ENCODE measurements at places on chromosomes 4 and X.

DNA sequence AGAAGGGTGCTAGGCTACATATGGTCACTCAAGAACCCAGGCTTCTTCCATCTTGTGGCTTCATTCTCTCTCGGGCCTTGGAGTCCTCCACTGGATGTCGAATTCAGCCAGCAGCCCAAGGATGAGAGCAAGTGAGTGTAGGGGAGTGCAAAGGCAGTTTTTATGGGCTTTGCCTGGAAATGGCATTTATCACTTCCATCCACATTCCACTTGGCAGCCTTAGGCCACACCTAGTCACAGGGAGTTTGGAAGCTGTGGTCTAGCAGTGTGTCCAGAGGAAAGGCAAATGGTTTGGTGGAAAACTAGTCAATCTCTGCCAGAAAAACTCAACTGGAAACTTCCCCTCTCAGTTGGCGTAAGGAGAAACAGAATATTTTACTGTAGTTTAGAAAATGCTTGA is 59.0 kb downstream of the NHS start:
- DNase-seq = no peak

- DNase-seq = no peak
Observed at GRCh38 chr4:83138946-83139345, 24.4 kb upstream of the PLAC8 start.

DNA sequence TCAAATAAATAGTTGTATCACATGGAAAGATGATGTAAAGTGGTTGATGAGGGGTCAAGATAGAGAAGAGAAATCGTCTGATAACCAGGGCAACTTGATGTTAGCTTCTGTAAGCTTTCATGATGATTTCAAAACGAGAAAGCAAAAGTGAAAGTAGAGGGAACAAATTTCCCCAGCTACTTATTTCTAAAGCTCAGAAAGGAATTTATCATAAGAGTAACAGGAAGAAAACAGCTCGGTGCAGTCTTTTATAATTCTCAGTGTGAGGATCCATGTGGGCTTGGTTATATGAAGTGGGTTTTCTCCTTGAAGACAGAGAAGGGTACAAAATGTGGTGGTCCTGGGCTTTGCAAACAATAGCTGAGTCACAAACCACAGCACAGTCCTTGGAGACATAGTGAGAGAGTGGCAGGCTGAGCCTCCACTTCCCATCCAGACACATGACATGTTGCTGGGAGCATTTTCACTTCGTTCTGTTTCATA is 32.1 kb upstream of the GLRA2 start:
- no peak for DNase-seq

GRCh38 chr4:166435449-166435848 is 562.4 kb downstream of the TLL1 start:
- DNase-seq = no peak

- no peak for DNase-seq
Observed at GRCh38 chr4:80989921-80990544, 40.5 kb upstream of the BMP3 start.

DNA sequence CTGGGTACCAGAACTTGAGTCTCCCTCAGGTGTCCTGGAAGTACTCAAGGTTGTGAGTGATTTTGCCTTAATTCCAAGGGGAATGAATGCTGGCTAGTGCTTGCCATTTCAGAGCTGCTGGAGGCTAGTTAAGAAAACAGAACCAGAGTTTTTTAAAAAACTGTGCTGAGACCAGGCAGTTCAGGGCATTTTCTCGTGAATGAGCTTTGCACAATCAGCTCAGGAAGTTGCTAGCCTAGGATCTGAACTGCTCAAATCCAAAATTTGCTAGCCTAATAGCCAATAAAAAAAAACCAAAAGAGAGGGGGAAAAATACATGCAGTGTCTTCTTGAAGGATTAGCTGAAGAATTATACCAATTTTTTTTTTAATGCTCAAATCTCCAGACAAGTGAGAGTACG is 292.7 kb downstream of the FBXW7 start:
- DNase-seq = no peak

GRCh38 chr4:183330841-183331240 is 8.6 kb upstream of the CLDN24 start:
- DNase-seq = no peak

DNA sequence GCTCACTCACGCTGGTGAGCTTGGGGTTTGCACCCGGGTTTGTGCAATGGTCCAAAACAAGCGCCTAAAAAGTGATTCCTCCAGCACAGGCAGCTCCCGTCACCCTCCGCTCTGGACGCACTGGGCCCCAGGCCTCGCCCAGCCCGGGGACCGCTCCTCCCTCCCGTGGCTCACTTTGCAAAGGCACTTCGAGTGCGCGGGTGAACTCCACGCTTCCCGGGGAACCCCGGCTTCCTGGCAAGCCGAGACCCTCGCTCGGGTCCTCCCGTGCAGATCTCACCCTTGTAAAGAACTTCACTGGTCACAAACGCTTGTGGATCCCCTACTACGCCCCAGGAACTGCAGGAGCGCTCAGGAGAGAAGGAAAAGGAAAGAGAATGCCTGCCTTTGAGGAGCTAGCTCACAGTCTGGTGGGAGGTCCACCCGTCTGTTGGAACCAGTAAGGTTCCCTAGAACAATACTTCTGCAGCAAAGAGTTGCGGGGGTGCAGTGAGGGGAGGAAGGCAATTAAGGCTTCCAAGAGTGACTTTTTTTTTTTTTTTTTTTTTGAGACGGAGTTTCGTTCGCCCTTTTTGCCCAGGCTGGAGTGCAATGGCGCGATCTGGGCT is at the start of gene CTPS2:
Gene CTPS2, minus strand, starts transcription at position 122 of the 608 bp plus-strand sequence. CDS start 9,767 bp downstream, outside the sequence.
- no peak for DNase-seq

DNA sequence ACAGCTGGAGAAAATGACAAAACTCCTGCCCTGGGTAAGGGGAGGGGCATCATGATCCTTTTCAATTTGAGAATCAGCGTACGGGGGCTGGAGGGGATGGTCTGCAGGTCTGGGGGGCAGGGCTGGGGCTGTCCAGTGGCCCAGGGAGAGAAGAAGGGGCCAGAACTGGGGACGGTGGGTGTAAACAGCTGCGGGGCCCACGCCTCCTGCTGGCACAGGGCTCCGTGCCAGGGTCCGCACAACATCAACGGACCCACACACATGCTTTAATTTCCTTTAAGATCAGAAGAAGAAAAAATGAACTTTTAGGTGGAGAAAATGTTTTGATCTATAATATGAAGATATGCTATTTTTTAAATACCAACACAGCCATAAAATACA is 52.1 kb downstream of the PSAPL1 start:
- no peak for DNase-seq

DNA sequence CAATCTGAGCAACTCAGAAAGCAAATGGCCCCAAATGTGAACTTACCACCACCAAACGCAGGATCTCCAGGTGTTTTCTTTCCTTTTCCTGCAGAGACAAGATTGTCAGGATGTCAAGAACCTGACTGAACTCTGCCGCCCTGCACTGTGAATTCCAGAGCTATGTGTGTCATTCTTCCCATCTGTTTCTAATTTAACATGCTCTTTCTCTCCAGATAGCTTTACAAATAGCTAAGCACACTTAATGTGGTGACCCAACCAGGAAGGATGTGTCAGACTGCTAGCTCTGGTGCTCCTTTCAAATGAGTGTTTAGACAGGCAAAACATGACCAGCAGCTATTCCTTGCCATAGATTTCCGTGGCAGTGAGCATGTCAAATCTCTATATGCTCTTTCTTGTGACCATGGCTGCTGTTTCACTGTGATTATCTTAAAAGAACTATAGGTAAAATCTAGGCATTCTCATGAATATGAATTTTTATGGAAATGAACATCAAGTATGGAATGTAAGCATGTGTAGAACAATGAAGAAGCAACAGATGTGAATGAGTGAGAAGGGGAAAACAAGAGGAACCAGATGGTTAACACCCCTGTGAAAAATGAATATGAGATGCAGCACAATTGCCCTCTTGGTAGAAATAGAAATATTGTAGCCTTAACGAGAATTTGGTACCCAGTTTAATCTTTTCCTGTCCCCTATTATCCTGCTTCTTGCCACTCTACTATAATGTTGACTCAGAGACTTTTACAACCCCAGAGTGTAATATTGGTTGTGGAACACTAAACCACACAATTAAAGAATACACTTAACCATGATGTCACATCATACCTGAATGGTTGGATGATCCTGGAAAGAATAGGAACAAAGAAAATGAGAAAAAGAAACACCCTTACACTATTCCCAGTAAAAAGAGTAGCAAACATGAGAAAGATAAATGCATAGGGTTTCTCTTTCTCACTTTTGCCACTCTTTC is 247.8 kb upstream of the DKK2 start:
- DNase-seq = no peak

DNA sequence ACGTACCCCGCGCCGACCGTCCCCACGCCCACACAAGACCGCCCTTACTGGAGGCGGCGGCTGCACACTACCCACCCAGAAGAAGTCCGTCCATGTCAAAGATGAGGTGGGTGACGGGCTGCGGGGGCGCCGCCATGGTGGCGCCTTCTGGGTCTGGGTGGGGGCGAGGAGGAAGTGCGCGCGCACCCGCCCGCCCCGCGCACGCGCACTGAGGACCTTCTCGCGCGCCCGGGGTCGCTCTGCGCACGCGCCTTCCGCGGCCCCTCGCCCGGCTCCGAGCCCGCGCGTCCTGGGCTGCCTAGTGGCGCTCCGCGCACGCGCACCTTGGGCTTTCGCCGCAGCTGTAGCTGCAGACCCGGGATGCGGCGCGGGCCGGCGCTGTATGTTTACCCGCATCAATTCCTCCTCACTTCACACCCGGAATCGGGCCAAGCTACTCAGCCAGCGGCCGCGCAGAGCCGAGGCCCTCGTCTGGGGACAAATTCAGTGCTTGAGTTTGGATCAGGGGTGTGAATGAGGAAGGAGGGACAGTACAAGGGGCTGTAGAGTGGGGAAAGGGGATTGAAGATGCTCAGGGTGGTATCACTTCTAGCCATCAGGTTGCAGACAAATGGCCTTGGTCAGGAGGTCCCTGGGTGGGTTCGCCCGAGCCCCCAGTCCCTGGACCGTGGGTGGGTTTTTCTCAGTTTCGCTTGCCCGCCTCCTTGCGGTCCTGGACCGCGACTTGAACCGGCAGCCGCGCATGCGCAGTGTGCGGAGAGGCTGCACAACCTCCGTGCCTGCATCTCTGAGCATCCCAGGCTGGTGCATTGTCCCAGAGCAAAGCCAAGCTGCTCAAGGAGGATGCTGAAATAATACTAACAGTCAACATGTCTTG is at the start of gene PUDP:
Gene PUDP, minus strand, starts transcription at position 176 of the 877 bp plus-strand sequence. Its CDS starts 40 bp downstream, at position 136.
- DNase-seq = peak; percentile 82

DNA sequence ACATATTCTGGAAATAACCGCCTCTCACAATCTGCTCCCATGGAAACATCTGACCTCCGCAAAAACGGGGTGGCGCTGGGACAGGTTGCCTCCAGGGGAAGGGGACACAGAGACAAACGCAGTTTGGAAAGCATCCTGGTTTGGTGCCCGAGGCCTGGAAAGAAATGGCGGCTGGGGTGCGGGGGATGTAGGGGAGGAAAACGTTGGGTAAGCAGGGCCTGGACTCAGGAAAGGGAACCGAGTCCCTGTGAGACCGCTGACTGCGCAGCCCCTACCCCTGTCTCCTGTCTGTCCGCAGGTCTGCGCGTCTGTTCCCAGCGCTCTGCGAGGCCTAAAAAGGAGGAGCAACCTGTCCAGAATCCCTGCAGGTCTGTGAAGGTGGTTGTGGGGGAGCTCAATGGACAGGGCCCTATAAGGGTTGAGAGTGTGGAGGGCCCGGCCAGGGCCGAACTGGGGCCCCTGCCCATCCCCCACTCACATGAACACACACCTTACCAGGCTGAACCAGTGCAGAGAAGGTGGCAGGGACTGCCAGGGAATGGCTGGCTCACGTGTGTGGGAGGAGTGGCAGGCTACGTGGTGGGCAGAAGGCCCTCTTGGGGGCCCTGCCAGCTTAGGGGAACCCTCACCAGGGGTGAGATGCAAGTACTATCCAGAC is 672 bp downstream of the TCEAL3 start:
- no peak for DNase-seq

DNA sequence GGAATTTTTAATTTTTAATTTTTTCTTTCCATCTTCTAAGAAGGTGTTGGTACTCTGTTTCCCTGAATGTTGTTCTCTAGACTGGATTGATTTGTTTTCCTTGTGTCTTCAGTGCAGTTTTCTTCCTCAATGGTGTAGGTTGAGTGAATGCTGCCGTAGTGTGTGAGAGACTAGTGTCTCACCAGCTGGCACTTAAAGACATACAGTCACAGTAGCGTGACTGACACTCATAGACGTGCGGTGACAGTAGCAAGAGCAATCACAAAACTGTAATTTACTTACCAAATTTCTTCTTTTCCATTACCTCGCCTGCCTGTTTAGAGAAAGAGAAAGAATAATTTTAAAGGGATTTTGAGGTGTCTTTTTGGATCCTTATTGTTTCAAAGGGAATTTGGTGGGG is 21.4 kb upstream of the PGM2 start:
- DNase-seq = no peak

- no peak for DNase-seq
Observed at GRCh38 chr4:162352580-162353107, 188.8 kb upstream of the FSTL5 start.

DNA sequence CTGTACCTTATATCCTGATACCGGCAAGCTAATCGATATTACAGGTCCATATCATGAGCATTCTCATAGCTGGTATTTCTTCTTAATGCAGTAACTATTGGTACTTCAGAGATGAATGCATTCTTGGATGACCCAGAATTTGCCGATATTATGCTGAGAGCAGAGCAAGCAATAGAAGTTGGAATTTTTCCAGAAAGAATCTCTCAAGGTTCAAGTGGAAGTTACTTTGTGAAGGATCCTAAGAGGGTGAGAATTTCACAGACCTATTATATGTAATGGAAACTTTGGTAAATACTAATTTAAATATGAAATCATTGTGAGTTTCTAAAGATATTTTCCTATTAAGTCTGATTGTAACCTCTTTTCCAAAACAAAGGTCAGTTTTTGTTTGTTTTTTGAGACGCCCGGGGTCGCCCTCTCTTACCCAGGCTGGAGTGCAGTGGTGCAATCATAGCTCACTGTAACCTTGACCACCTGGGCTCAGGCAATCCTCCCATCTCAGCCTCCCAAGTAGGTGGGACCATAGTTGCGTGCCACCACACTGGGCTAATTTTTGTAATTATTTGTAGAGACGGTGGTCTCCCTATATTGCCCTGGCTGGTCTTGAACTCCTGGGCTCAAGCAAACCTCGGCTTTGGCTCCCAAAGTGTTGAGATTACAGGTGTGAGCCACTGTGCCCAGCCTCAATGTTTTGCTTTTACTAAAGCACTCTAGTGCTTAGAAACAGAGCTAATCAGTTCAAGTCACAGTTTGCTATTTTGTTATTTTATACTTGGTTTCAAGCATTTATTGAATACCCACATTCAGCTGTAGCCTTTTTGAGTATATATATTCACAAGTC is 18.6 kb downstream of the PI4K2B start:
- DNase-seq = no peak

DNA sequence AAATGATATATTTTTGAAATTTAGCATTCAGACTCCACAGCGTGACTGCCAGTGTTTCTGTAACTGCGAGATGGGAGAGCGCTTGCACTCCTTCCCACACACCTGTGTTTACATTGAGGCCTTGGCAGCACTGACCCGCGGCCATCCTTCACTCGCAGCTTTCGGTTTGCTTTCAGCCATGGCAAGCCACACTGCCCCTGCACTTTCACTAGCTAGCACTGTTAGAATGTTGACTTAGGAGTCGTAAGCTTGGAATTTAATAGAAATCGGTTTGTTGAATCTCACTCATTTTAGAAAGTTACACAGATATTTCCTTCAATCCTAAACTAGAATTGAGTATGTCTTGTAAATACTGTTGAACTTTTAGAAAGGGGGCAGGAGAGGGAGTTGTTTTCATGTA is 136.2 kb downstream of the CFAP299 start:
- no peak for DNase-seq

- DNase-seq = no peak
Observed at GRCh38 chrX:78831523-78831922, 84.0 kb downstream of the LPAR4 start.

GRCh38 chr4:171857302-171858012 is 44.3 kb downstream of the GALNTL6 start:
- DNase-seq = no peak

- DNase-seq = no peak
Observed at GRCh38 chr4:124184792-124185191, 527.7 kb downstream of the ANKRD50 start.

Data from stimulated activated CD8-positive, alpha-beta memory T cell treated with anti-CD3 and anti-CD28 coated beads, Interleukin-15, amount 100 ng/mL, for 4 hours (primary cell).